ENCODE measurements at places on chromosomes 5 and 9.

GRCh38 chr5:32116574-32117313 lies 57.4 kb downstream of the GOLPH3 start:
- no peak for DNase-seq

- DNase-seq, result no peak
Measured at GRCh38 chr5:113359419-113359818, 75.4 kb downstream of the TSSK1B start.

GRCh38 chr5:26847041-26847736 lies 191.2 kb downstream of the CDH9 start:
- no peak for DNase-seq

- DNase-seq, result no peak
Measured at GRCh38 chr9:5575000-5575399, 53.9 kb upstream of the RIC1 start.

DNA sequence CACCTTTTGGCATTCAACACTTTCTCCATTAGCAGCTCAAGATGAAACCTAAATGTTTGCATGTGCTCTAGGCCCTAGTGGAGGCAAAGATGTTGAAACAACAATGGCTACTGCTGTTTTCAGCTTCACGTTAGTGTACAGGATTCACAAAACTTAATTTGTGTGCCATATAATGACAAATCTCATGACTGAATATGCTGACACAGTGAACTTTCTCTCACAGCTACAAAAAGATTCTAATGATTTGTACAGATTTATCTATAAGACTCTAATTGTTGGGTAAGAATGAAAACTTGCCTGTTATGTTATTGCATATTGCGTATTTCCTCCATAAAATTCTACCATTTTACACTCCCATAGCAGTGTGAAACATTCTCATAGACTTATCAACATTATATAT lies 97.5 kb downstream of the CETN3 start:
- DNase-seq, result no peak

- no peak for DNase-seq
Measured at GRCh38 chr5:83283761-83284160, 187.8 kb upstream of the VCAN start.

DNA sequence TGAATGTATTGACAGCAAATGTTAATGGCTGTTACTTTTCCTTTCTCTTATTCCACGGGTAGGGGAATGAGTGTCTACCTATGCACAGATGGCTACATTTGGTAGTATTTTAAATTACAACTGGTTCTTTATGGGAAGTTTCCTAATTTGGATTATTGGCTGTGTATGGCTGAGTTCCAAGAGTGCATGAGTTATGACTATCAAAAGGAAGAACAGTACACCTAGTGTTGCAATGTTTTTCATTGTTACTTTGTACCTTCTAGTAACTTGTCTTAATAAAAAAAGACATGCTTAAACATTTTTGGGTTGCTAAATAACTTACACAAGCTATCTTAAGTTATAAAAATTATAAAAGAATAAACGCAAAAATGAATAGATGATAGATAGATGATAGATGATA lies 35.8 kb upstream of the MAMDC2 start:
- no peak for DNase-seq

DNA sequence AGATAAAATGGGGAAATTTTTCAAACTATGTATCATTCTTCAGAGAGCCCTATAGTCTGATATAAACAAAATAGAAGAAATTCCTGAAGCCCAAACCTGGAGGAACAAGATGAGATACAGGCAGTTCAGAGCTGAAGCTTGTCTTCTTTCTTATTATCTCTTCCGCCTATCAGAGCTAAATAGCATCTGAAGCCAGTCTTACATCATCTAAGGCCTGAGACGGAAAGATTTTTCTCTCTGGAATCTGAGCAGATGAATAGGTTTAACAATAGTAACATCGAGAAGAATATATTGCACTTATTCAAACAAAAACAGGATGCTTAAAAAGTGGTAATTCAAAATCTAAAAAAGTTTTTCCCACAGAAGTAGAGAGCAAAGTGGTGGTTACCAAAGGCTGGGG lies 59.8 kb downstream of the LPAR1 start:
- DNase-seq, result no peak

DNA sequence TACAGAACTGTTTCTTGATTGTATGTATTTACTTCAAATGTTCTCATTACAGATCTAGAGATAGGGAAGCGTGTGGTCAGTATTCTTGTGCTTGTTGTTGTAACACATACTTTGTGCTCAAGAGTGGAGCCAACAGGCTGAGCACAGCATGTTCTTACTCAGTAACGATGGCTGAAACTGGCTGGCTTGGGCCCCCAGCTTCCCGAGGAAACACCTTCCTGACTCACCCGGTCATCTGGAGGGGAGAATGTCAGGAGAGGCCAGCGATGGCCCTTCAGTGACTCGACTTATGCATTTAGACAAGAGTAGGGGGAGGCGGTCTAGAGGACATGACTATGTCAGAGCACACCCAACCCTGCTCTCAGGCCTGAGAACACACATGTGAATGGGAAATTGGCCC lies 25.6 kb downstream of the ZNF474 start:
- no peak for DNase-seq

DNA sequence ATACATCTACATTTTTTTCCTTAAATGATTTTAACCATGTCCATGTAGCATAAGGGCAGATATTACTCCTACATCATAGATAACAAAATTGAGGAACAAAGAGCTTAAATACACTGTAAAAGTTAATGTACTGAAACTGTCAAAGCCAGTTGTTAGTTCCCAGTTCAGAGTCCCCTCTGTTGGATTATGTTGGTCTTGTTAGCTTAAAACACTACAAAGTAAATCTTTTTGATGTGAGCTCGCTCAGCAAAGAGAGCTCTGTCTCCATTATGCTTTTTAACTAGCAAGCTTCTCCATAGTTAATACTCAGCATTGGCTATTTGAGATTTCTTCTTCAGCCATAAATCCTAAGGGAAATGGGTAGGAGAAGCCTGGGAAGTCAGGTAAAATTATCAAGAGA lies 149.1 kb downstream of the ADAMTS6 start:
- no peak for DNase-seq

DNA sequence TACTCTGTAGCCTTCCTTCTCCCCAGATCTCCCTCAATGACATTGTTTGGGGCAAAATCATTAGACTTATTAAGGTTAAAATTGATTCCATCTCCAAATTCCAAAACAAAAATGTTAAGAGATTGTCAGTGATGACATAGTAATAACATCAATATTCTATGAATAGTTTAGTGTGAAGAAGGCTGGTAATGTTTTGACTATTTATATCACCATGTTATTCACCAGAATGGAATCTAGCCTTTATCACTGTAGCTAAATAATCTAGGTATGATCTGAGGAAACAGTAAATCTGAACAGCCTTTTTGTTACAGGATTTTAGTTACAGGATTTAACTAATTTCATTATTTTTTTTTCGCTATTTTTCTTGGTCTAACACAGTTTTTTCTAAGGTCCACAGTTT lies 929 bp upstream of the PLPP6 start:
- no peak for DNase-seq

DNA sequence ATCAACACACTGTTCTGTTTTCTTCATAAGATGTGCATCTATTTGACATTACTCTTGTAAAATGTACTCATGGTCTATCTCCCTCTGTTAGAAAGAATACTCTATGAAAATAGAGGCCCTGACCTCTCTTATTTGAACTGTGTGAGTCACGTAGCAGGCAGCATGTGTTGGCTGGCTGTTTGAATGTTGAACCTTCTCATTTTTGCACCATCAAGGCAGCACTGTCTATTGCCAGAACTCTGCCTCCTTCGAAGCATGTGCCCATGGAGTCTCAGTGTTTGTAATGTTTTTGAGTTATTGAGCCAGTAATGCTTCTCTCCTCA lies 144.4 kb downstream of the ALDH1A1 start:
- no peak for DNase-seq

- peak; percentile 69 for DNase-seq
Measured at GRCh38 chr5:112738191-112738560, 491 bp downstream of the APC start.

DNA sequence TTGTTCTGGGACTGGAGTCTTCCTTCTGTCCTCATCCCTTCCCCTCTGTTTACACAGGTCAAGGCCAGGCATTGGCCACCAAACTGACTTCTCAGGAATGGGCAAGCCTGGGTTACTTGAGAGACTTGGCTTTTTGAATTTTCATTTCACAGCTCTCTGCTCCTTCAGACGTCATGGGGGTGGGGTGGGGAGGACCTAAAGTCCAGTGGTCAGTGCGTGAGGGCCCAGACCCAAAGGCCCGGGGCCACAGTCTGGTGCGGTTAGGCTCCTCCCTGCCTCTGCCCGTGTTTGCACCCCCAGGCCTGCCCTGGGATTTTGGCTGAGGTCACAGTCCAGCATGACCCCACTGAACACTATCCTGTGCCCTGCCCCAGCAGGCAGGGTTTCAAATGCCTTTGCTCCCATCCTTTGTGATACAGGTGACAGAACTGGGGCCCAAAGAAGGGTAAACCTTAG lies 4.1 kb upstream of the CXXC5 start:
- DNase-seq, result no peak

DNA sequence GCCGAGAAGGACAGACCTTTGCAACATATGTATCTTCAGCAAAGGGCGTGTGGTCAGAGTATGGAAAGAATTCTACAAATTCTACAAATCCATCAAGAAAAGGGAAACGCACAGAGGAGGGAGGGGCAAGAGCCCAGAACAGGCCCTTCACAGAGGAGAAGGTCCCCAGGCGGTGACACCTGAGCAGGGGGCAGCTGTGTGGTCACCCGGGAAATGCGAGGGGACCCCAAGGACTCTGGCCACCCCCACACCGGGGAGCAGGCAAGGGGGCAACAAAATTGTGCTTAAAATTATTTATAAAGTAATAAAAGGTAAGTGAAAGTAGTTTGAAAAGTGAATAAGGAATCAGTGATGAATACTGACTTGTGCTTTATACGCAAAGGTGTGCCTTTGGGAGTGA lies 17.6 kb downstream of the NACC2 start:
- DNase-seq, result no peak

DNA sequence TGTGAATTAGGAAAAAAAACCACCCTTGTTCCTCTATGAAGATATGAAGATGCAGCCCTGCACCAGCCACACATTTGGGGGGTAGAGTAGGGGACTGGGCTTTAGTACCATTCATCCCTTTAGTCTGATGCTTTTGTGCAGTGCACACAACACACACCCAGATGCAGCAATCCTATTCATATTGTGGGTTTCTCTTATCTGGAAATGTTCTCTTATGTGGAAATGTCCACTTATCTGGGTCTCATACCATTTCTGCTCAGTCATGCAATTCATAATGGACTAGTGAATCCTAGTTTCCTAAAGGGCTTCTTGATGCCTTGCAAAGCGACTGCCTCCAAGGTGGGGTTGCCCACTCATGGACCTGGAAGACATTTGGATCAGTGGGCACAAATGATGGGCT lies 47.8 kb downstream of the C9orf152 start:
- no peak for DNase-seq

DNA sequence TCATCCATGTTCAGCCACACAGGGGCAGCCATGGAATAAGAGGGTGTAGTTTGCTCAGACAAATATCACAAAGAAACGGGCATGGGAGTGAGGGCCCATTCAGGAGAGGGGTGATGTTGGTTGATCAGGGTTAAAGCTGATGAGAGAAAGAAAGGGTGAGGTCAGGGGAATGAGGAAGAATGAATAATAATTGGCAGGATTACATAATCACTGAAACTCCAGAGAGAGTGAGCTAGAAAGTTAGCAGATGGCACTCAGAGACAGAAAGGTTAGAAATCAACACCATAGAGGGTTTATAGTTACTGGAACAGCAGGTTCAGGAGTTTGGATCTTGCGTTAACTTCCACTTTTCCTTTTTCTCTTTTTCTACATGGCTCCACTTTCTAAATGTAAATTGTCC lies 113.9 kb downstream of the TAF11L14 start:
- DNase-seq, result no peak

GRCh38 chr9:33708441-33708840 lies 86.9 kb upstream of the PRSS3 start:
- no peak for DNase-seq

DNA sequence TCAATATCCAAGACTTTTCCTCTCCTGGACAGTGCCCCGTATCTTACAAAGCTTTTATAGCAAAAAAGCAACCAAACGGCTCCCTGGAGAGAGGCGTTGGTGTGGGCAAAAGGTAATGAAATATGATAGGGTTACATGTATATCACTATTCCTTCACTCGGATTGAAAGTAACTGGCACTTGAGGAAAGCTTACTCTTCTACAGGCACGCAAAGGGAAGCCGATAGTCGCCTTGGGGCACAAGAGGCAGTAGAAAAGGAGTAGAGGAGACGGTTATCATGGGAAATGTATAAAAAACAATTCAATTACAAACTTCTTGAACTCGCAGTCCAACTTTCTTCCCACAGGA lies 1.1 kb downstream of the DIAPH1 start:
- no peak for DNase-seq

- DNase-seq, result no peak
Measured at GRCh38 chr5:93221773-93222172, 359.2 kb downstream of the NR2F1-AS1 start.

DNA sequence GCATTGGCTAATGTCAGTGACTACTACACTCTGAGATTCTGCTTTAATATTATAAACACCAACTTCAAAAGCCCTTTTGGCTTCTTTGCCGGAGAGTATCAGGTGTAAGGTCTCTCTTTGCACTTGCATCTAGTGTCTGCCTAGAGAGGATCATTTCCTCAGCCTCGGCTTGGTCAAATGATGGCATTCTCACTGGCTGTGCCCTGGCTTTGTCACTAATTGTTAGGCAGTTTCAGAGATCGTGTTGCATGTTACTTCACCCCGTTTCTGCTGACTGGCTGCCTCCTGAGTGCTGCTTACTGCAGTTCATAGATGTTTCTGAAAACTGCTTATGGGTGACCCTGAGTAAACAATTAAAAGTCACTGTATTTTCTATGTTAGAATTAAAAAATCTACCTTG lies 48.8 kb downstream of the SLC1A3 start:
- DNase-seq, result peak; percentile 31

DNA sequence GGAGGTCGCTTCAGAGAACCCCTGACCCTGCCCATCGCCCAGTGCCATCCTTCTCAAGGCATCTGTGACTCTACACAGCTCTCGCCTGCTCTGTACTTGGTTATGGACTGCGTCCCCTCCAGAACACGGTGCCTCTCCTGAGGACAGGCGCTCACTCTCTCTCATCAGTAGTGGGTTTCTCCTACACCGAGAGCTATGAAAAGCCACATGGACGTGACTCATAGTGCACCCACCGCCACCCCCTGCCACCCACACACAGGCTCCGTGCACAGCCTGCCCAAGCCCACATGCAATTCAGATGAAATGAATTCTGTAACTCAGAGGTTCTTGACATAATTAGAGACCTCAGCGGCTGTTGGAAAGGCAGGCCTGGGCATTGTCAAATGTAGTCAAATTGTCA lies 13.9 kb downstream of the GTF3C5 start:
- no peak for DNase-seq

DNA sequence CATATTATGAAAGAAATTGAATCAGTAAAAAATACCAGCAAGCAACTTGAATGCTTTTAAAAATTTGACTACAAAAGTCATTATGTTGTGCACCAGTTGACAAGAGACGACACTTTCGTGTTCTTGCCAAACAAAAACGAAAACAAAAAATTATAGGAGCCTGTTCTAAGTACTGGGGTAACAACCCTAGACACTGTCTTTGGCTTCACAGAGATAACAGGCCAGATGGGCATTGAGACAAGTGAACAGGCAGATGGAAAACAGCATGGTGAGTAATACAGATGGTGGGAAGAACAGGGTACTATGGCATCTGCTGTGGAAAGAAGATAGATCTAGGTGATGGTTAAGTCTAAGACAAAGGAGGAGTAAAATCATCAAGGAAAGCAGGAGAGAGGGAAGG lies 99.0 kb downstream of the CDH12 start:
- DNase-seq, result no peak

- DNase-seq, result no peak
Measured at GRCh38 chr5:64331597-64332277, 166.1 kb downstream of the RNF180 start.

Data from hippocampal formation (tissue), 2 donors.